ENCODE measurements at places on chromosomes 5 and 9. TPM values are rescaled to one million over a fixed set of nuclear protein-coding genes. Genes with fewer than 3 reads are reported as not detected.

DNA sequence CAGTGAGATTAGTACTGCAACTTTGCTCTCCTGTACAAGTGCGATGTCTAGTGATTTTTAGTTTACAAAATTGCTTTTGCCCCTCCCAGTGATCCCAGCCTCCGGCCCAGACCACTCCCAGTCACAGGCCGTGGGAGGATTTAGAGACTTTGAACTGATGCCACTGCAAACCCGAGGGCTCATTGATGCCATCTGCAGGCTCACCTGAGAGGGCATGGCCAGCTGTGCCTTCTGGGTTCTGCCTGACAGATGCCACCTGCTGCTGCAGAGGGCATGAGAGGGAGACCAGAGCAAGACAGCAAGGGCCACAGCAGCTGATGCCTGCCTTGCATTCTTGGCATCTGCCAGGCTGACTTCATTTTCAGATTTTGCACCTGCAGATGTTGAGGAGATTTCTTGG lies 593.8 kb downstream of the CDK5RAP2 start:
- H3K27me3 ChIP-seq = no peaks in the 10 kb centered on the region
- H3K4me3 ChIP-seq = no peak overlapping the region
- H3K36me3 ChIP-seq = no peaks in the 10 kb centered on the region
- DNase-seq = no peak
- no peak overlapping the region for H3K27ac ChIP-seq

DNA sequence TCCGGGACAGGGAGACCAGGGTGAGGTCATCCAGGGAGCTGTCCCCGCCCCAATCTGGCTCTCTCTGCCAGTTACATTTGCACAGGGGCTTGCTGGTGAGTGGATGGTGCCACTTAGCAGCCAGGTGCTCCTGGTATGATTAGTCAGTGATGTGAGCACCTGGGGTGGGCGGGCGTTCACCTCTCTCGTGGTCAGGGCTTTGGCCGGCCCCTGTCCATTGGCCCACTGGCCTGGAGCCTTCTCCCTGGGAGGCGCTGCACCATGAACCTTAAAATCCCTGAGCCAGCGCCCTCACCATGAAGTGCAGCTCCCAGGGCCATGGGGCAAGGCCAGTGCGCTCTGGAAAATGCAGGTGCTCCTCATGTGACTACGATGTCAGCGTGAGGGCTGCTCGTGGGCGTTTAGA lies 2.0 kb downstream of the NKD2 start:
- DNase-seq = no peak
- H3K27ac ChIP-seq = no peak overlapping the region
- H3K36me3 ChIP-seq = no peaks in the 10 kb centered on the region
- peaks cover 7% of the 10 kb centered on the region for H3K4me1 ChIP-seq
- H3K4me3 ChIP-seq = no peak overlapping the region

DNA sequence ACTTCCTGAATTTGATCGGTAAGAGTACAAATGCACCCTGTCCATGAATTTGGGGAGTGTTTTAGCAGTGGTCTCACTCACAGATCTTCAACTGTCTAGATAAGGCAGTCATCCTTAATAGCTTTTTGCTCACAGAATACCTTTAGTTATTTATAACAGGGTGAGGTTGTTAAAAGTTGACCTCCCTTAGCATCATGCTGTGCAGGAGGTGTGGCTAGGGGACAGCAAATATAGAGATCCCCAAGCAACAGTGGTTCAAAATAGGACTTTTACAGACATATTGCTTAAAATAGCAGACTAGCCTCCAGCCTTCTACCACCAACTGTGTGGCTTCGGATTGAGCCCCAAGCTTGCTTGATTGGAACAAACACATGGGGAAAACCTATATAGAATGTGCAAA lies 724.4 kb downstream of the TLE1 start:
- H3K27me3 ChIP-seq = no peaks in the 10 kb centered on the region
- no peaks in the 10 kb centered on the region for H3K36me3 ChIP-seq
- H3K4me3 ChIP-seq = no peak overlapping the region
- DNase-seq = no peak

GRCh38 chr5:22621084-22621483 lies 232.1 kb downstream of the CDH12 start:
- no peak overlapping the region for H3K4me3 ChIP-seq
- DNase-seq = no peak
- H3K27ac ChIP-seq = no peak overlapping the region
- no peaks in the 10 kb centered on the region for H3K27me3 ChIP-seq
- H3K36me3 ChIP-seq = no peaks in the 10 kb centered on the region
- no peaks in the 10 kb centered on the region for H3K4me1 ChIP-seq

- no peak for DNase-seq
- H3K27ac ChIP-seq = no peak overlapping the region
- no peaks in the 10 kb centered on the region for H3K36me3 ChIP-seq
- no peaks in the 10 kb centered on the region for H3K27me3 ChIP-seq
Observed at GRCh38 chr5:20231040-20231439, 243.0 kb upstream of the CDH18 start.

- H3K27me3 ChIP-seq = no peaks in the 10 kb centered on the region
- H3K4me3 ChIP-seq = peak overlapping the region; percentile 99
- peak; percentile 78 for DNase-seq
- peaks cover 70% of the 10 kb centered on the region for H3K4me1 ChIP-seq
- peaks cover 89% of the 10 kb centered on the region for H3K36me3 ChIP-seq
Observed at GRCh38 chr5:170293273-170293672, 4.3 kb downstream of the LCP2 start.

GRCh38 chr5:91024727-91025126 lies 358.4 kb downstream of the ARRDC3 start:
- no peak overlapping the region for H3K27ac ChIP-seq
- peaks cover 7% of the 10 kb centered on the region for H3K27me3 ChIP-seq
- no peaks in the 10 kb centered on the region for H3K36me3 ChIP-seq
- no peaks in the 10 kb centered on the region for H3K4me1 ChIP-seq

The ANKRD20A1 gene
- total RNA-seq = 1.5 TPM

- peak overlapping the region; percentile 93 for H3K27ac ChIP-seq
- H3K4me3 ChIP-seq = peak overlapping the region; percentile 82
- peaks cover 20% of the 10 kb centered on the region for H3K4me1 ChIP-seq
Observed at GRCh38 chr5:80654054-80654390, 430 bp upstream of the MSH3 start.

GRCh38 chr5:144374637-144375036 lies 204.0 kb downstream of the KCTD16 start:
- no peaks in the 10 kb centered on the region for H3K27me3 ChIP-seq
- no peak for DNase-seq
- no peak overlapping the region for H3K4me3 ChIP-seq

GRCh38 chr5:79932510-79933504 lies 58.3 kb downstream of the MTX3 start:
- no peak for DNase-seq
- H3K27me3 ChIP-seq = no peaks in the 10 kb centered on the region
- H3K27ac ChIP-seq = no peak overlapping the region
- no peak overlapping the region for H3K4me3 ChIP-seq

DNA sequence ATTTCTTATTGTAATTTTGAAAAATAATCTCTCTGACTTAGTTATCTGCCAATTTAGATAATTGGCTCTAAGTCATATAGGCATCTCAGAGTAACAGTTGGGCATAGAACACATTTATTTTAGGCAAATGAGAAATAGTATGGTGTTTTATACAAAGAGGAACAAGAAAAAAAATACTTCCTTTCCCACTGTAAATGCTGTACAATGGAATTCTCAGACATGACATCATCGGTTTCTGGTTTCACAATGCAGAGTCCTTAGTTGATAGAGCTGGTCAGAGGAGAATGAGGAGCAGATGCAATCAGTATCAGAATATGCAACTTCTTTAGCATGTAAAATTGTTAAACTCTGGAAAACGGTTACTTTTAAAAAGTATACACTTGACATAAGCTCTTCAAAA lies 49.4 kb downstream of the PLK2 start:
- no peak overlapping the region for H3K4me3 ChIP-seq
- H3K27ac ChIP-seq = no peak overlapping the region
- no peaks in the 10 kb centered on the region for H3K36me3 ChIP-seq
- peaks cover 10% of the 10 kb centered on the region for H3K27me3 ChIP-seq

GRCh38 chr5:103327451-103327850 lies 68.9 kb downstream of the MACIR start:
- no peaks in the 10 kb centered on the region for H3K36me3 ChIP-seq
- peaks cover 8% of the 10 kb centered on the region for H3K27me3 ChIP-seq
- no peak for DNase-seq
- H3K4me1 ChIP-seq = no peaks in the 10 kb centered on the region
- H3K4me3 ChIP-seq = no peak overlapping the region

GRCh38 chr5:131528682-131529081 lies 106.3 kb downstream of the RAPGEF6 start:
- H3K36me3 ChIP-seq = no peaks in the 10 kb centered on the region
- no peak for DNase-seq
- no peak overlapping the region for H3K4me3 ChIP-seq
- peak overlapping the region; percentile 15 for H3K27ac ChIP-seq

- H3K27ac ChIP-seq = no peak overlapping the region
- peaks cover 22% of the 10 kb centered on the region for H3K4me1 ChIP-seq
- H3K27me3 ChIP-seq = peaks cover 2% of the 10 kb centered on the region
- no peak for DNase-seq
Observed at GRCh38 chr5:160458806-160459800, 37.4 kb downstream of the PTTG1 start.

DNA sequence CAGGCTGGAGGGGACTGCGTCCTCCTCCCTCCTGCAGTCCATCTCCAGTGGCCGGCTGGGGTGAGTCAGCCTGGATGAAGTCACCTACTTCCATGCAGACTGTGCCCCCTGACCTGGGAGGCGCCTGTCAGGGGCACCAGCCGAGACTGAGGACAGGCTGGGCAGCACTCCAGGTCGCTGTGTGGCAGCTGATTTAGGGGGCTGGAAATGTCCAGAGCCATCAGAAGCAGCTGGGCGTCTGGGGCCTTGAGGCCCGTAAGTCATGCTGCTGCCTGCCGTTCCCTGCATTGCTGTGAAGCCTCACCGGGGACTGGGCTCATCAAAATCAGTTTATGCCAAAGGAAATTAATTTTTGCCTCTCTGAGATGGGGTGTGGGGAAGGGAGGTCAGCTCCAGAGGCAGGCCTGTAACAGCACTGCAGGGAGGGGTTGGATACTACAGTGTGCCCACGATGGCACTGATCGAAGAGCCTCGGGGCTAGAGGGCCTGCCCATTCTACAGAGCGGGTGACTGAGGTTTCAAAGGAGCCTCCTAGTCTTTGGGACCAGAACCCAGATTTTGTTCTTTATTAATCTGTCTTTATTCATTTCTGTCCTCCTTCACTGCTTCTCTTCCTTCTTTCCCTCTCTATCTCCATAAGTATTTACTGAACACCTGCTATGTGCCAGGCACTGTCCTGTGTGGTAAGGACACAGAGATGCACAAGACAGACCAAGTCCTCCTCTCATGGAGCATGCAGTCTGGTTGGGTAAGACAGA lies 70.4 kb upstream of the PSD2 start:
- H3K4me3 ChIP-seq = no peak overlapping the region
- DNase-seq = no peak
- H3K4me1 ChIP-seq = no peaks in the 10 kb centered on the region
- no peak overlapping the region for H3K27ac ChIP-seq
- no peaks in the 10 kb centered on the region for H3K36me3 ChIP-seq
- no peaks in the 10 kb centered on the region for H3K27me3 ChIP-seq

- peaks cover 14% of the 10 kb centered on the region for H3K4me1 ChIP-seq
- no peak overlapping the region for H3K27ac ChIP-seq
- H3K36me3 ChIP-seq = no peaks in the 10 kb centered on the region
- no peak for DNase-seq
- peaks cover 13% of the 10 kb centered on the region for H3K27me3 ChIP-seq
- H3K4me3 ChIP-seq = no peak overlapping the region
Observed at GRCh38 chr9:87280421-87280820, 217.2 kb upstream of the DAPK1 start.

The NAA35 gene
- 24.3 TPM for total RNA-seq

- H3K4me1 ChIP-seq = peaks cover 9% of the 10 kb centered on the region
- H3K27me3 ChIP-seq = peaks cover 4% of the 10 kb centered on the region
- no peak overlapping the region for H3K4me3 ChIP-seq
- no peaks in the 10 kb centered on the region for H3K36me3 ChIP-seq
Observed at GRCh38 chr9:129750013-129750638, 2.7 kb downstream of the PTGES start.

- H3K27me3 ChIP-seq = no peaks in the 10 kb centered on the region
- H3K4me3 ChIP-seq = no peak overlapping the region
- H3K27ac ChIP-seq = no peak overlapping the region
- H3K36me3 ChIP-seq = no peaks in the 10 kb centered on the region
- no peaks in the 10 kb centered on the region for H3K4me1 ChIP-seq
- DNase-seq = no peak
Observed at GRCh38 chr5:170113522-170113900, 7.8 kb downstream of the FOXI1 start.

GRCh38 chr5:135426102-135427082 lies 20.8 kb downstream of the DCANP1 start:
- H3K36me3 ChIP-seq = no peaks in the 10 kb centered on the region
- DNase-seq = no peak

The PCDHGA9 gene
- 0.10 TPM for total RNA-seq

- H3K27me3 ChIP-seq = peaks cover 8% of the 10 kb centered on the region
- no peak overlapping the region for H3K4me3 ChIP-seq
- no peak overlapping the region for H3K27ac ChIP-seq
- H3K36me3 ChIP-seq = no peaks in the 10 kb centered on the region
- no peaks in the 10 kb centered on the region for H3K4me1 ChIP-seq
Observed at GRCh38 chr9:68964765-68965164, 49.1 kb downstream of the PRKACG start.

The INSL6 gene
- not detected for total RNA-seq

DNA sequence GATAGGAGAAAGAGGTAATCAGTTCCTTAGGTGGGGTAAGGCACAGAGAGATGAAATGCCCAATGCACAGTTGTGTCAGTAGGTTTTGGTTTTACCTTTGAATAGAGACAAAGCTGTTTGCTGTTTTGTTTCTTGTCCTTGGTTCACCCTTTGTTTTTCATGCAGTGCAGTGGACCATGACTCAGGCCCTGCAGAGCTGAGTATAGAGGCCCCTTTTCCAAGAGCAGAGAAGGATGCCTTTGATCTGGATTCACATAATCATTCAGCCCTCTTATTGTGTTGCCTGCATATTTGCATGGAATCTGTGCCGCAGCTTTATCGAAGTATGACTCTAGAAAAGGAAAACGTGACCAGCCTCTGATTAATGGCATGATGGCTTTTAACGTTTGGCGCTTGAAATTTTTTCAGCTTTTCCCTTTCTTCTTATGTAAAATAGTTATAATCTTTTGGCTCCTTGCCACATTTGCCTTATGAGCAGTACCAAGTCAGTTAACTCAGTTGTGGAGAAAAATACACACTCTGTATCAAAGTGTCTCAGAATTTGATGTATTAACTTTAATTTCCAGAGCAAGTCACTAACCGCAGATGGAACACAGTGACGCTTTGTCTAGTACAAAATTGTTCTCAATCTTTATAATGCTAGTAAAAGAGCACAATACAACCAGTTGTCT lies 197.6 kb downstream of the KDM4C start:
- H3K27me3 ChIP-seq = no peaks in the 10 kb centered on the region
- H3K4me1 ChIP-seq = peaks cover 13% of the 10 kb centered on the region
- no peak overlapping the region for H3K4me3 ChIP-seq
- peak; percentile 31 for DNase-seq
- no peak overlapping the region for H3K27ac ChIP-seq
